NCI-H1417 treated with DMSO at 0.1 percent for 48 hours (cell line): ENCODE measurements at places on chromosomes 11 and 22.

- DNase-seq: no peak
Observed at GRCh38 chr22:48513929-48514328, 1313.7 kb downstream of the BRD1 start.

- DNase-seq: no peak
Observed at GRCh38 chr11:62611705-62612365, 740 bp downstream of the EML3 start.

- no peak for DNase-seq
Observed at GRCh38 chr11:1959786-1960185, 12.7 kb downstream of the MRPL23 start.

DNA sequence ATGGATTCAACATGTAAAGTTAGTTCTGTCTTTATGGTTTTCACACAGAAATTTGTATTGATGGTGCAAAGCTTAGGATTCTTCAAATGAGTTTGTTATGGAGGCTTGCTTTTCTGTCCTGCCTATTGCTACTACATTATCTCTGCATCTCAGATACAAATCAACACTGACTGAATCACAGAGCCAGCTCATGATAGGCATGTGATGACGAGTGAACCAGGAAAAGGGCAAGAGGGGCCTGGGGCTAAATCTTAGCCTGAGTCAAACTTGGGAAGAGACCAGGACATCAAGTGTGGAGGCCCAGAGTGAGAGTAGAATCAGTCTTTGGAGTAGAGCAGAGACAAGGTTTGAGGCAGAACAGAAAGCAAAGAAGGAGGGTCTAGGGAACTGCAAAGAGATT lies 107.1 kb upstream of the CD44 start:
- DNase-seq: no peak

DNA sequence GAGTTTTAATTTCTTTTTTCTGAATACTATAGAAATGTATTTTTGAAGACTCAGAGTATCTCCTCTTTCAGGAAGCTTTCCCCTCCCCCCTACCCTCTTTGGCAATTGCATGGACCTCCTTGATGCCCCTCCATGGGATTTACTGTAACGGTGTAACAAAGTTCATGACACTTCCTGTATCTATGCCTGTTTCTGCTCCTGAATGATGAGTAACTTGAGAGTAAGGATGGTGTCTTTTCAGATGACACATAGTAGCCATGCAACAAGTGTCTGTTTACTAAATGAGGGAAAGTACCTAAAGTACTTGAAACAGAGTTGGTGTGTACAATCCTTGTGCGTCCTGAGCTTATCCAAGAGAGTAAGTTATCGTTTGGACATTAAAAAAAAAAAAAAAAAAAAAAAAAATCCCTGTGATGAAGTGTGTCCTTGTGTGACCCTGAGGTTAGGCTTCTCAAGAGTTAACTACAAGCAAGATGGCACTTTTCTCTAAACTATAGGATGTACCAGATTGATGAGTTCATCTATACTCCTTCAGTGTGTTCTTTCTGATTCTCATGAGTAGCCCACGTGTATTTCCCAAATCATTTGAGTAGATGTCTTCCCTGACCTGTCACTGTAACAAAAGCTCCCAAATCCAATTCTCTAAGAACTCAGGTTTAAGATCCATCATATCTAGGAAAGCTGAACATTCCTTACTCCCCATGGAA lies 7.4 kb downstream of the ETS1 start:
- no peak for DNase-seq

- no peak for DNase-seq
Observed at GRCh38 chr11:14645985-14646900, 2.6 kb downstream of the PDE3B start.

DNA sequence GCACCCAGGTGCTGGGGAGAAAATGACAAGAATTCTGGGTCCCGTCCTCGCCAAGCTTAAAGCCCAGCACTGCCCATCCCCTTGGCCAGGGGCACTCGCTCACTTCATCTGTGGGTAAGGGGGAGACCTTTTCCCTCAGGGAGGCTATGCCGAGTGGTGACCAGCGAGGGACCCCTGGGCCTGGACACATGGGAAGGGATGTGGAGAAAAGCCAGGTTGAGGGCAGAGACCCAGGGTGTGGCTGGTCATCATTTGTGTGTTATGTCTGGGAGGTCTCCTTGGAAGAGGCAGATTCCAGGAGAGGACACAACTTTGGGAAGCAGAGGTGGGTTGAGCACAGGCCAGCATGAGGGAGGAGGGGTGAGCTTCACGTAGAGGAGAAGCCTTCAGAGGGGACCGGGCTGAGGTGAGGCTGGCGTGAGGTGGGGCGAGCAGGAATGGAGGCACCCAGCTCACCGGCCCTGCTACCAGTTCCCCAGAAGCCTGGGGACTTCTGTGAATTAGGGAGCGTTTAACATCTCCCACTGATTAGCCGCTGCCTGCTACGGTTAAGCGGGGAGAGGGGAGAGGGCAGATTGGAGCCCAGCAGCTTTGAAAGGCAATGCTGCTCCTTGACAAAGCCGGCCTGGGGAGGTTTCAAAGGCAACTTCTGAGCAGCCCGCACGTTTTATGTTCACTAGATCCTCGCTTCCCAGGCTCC lies 25.8 kb upstream of the NECTIN1 start:
- no peak for DNase-seq

DNA sequence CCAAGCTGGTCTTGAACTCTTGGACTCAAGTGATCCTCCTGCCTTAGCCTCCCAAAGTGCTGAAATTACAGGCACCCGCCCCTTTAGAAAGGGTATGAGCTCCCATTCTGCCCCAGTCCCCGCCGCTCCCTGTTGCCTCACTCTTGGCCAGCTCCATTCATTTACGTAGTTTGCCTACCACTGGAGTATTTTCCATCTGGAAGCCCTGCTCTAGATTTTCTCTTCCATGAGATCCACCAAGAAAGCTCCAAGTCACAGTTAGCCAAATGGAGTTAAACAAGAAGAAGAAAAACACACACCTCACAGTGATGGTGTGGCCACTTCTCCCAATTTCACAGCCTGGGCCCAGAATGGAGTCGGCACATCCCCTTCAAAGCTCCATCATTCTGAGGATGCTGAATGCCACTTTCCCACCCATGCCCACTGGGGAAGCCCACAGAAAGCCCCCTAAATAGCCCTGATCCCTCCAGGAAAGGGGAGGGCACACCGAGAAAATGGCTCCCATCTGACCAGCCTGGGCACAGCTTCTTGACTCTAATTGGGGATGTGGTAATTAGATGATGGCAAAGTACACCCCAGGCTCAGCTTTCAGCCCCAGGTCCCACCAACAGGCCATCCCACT lies 381.2 kb downstream of the MN1 start:
- DNase-seq: no peak

- DNase-seq: no peak
Observed at GRCh38 chr11:61691380-61692156, 11.4 kb downstream of the DAGLA start.
